ENCODE measurements at places on chromosomes 11 and 22.
A peak's percentile ranks its signal among the peaks of the same experiment; 100 is the strongest.

GRCh38 chr11:57776031-57776521, 14.5 kb downstream of the CTNND1 start:
- DNase-seq: no peak

- DNase-seq: no peak
These were observed 71.2 kb downstream of the MICAL3 start for GRCh38 chr22:17953147-17953546.

DNA sequence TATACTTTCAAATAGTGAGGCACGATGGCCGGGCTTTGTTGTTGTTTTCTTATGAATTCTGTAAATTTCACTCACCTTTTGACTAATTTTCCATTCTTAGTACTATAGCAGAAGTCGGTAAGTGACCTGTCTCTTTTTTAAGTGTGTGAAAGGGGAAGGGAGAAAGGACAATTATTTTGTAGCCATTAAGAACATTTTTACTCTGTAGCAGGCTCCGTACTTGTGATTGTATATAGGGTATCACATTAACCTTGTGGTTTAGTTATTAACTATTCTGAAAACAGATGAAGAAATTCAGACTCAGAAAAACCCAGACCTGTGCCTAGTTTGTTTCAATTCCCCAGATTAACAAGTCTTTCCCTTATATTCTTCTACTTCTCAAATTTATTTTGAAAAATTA, 78.7 kb downstream of the CASP12 start:
- DNase-seq: no peak

DNA sequence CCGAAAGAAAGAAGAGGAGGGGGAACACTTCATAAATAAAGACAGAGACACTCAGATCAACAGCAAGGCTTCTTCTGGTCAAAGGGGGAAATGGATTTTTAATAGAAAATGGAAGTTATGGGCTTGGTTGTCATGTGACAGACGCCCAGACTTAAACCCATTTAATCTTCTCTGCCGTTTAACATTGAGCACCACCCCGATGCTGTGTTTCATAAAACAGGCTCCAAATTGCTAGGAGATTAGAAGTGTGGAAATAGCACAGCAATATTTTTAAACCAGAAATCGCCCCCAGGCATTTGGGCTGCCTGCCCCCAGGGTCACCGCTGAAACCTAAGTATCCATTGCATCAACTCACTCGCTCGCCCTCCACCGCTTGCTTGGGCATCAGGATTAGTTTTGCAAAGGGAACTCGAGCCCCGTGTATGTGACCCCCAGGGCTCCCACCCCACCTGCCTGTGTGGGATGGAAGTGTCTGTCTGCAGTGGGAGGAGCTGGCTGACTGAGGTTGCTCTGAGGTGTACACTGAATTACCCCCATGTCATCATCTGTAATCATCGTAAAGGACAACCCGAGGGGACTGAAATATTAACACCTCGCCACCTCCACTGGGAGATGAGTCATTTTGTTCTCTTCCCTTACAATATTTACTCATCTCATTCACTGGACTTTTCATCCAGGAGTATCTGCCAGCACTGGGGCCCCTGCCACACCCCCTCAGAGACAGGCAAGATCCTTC, 10.7 kb downstream of the DSCAML1 start:
- DNase-seq: no peak

- no peak for DNase-seq
These were observed 33.2 kb downstream of the ZNF195 start for GRCh38 chr11:3345736-3346135.

GRCh38 chr22:45211435-45211834, 29.3 kb downstream of the KIAA0930 start:
- DNase-seq: no peak

DNA sequence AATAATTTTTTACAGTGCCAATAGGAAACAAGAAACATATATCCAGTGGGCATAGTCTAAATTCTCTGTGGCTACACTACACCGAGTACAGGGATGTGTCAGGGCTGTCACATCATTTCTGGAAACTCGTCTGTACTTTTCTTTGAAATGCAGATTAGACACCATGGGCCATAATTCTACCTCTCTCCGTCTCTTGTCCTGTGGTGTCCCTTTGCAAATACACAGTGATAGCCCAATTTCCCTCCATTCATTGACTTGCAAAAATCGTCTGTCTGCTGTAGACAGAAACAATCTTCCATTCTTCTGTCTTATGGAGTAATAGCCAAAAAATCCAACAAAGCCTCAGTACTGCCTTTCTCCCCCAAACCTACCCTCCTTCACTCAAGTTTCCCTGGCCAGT, 487.1 kb upstream of the ANO3 start:
- DNase-seq: no peak

- no peak for DNase-seq
These were observed 15.5 kb upstream of the INSC start for GRCh38 chr11:15099267-15099666.

GRCh38 chr11:4890279-4890678, 8.6 kb downstream of the OR51T1 start:
- DNase-seq: no peak

DNA sequence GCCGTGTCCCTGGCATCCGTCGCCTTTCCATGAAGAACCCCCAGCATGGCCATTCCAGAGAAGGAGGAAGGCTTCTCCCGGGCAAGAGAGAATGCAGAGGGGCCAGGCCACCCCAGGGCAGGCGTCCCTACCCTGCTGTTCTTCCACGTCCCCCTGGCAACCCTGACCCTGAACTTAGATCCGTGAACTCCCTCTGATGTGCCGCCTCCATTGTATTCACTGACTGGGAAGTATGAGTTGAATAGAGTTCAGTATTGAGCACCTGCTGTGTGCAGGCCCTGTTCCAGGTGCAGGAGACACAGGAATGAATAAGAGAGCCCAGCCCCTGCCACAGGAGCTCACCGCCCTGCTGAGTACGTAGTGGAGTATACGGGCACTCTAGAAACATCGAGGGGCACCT, 29.1 kb upstream of the RELT start:
- DNase-seq: no peak

DNA sequence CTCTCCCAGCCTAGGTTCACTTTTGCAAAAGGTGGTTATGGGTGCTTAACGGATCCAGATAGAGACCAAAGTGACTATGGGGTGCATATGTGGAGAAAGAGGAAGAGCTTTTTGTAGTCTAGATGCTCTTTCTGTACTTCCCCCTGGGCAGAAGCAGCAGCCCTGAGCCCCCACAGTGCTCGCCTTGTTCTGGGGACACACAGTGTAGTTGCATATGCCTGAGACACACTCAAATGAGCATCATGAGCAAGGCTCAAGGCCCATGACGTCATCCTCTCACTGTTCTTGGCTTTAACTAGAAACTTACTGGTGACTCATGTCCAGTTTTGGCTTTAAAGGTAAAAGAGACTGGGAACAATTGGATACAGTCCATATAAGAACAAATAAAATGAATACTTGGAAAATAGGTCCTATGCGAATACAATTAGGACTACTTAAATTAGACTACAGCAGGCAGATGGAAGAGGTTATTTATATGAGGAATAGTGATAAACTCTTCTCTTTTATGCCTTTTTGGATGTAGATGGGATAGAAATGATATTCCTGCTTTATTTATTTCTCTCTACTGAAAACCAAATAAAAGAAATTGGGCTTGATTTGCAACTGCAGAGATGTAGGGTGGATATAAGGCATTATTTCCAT, 20.1 kb upstream of the PEX26 start:
- peak; percentile 77 for DNase-seq

GRCh38 chr11:117993988-117994745, 8.0 kb downstream of the IL10RA start:
- DNase-seq: no peak

DNA sequence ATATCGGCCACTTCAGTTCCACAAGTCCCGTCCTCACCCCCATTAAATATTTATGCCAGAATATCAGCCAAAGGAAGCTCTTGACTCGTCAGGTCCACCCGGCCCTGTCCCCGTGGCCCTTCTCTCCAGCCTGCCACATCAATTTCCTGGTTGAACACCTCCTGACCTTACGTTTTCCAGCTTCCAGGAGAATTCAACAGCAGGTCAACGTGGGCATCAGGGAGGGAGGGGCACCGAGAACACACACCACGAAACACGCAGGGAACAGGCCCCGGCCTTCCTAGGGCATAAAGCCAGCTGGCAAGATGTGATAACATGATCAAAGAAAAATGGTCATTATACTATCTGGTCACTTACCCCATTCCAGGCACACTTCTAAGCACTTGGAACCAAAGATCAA, 15.3 kb downstream of the SULT4A1 start:
- DNase-seq: no peak

DNA sequence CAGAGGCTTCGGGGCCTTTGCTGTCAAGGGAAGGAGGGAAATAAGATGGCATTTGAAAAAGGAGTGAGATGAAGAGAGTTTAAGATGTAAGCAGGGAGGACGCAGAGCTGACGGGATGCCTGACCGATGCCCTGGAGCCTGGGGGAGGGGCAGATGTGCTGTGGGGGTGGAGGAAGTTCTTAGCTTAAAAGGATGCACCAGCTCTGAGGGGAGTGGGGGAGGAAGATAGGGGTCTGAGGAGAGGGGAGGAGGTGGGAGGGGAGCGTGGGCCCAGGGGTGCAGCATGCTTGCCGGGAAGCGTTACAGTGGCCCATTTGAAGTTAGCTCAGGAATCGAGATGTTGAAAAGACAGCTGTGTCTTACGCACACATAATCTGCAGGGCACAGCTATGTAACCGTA, 56.3 kb downstream of the RPS6KA4 start:
- DNase-seq: no peak
